ENCODE measurements at places on chromosomes 6 and 20.
A peak's percentile ranks its signal among the peaks of the same experiment; 100 is the strongest.

DNA sequence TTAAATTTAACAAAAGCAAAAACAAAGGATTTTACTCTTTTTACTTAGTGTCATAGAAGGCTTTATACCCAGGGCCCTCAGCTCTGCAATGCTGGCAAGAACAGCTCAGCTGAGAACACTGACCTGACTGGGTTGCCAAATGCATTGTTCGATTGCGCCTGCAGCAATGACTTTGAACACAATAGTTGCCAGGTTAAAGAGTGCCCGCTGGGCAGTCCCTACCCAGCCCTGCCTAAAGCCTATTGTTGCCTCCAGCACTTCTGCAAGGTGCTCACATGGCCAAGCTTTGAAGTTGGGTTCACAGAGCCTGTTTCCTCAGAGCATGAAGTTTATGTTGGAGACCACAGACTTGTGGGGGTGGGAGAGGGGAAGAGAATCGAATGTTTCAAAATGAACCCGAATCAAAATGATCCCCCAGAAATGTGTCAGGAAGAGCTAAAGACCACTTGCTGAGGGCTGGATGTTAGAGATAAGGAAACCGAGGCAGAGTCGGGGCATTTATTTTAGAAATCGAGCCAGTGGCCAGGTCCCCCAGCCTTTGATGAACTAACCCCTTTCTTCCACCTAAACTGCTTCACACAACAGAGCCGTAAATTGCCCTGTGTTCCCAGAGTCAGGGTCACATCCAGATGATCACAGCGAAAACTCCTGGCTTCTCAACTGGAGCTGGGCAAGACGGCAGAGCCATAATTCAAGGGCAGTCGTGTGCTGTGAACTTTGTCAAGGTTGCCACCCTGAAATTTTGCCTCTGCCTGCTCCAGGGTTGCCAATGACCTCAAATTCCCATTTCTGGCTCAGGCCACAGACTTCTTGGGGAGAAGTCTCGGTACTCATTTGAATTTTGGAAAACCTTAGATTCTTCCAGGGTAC lies 55.0 kb downstream of the FOXA2 start:
- DNase-seq, result no peak

DNA sequence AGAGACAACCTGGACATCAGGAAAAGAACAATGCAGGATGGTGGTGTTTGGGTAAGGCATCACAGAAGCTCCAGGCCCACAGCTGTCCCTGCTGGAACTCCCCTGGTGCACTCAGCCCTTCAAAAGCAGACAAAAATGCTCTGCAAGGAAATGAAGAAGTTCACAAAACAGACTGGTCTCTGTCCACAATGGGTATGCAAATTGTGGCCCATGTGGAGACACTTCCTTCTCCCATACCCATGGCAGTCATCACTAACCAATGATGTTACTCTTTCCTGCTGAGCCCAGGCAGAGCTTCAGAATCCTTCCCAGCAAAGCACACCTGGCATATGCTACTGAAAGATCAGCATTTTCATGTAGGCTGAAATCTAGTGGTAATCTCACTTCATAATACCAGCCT lies 42.6 kb upstream of the PXDC1 start:
- DNase-seq, result no peak

DNA sequence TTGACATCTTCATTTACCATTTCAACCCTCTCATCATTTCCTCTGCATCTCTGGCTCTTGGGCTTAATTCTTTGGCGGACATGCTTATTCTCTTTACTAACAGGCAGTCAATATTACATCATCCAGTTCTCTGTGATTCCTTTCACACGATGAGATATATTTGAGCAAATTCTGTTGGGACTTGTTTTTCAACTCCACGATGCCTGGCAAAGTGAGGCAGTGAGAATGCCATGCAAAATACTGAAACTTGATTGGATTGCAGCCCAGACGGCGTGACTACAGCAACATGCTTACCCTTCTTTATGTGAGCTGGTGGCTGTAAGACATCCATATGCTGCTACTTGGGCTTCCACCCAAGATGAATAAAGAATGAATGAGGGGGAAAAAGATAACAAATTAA lies 101.7 kb upstream of the SPACA1 start:
- no peak for DNase-seq

DNA sequence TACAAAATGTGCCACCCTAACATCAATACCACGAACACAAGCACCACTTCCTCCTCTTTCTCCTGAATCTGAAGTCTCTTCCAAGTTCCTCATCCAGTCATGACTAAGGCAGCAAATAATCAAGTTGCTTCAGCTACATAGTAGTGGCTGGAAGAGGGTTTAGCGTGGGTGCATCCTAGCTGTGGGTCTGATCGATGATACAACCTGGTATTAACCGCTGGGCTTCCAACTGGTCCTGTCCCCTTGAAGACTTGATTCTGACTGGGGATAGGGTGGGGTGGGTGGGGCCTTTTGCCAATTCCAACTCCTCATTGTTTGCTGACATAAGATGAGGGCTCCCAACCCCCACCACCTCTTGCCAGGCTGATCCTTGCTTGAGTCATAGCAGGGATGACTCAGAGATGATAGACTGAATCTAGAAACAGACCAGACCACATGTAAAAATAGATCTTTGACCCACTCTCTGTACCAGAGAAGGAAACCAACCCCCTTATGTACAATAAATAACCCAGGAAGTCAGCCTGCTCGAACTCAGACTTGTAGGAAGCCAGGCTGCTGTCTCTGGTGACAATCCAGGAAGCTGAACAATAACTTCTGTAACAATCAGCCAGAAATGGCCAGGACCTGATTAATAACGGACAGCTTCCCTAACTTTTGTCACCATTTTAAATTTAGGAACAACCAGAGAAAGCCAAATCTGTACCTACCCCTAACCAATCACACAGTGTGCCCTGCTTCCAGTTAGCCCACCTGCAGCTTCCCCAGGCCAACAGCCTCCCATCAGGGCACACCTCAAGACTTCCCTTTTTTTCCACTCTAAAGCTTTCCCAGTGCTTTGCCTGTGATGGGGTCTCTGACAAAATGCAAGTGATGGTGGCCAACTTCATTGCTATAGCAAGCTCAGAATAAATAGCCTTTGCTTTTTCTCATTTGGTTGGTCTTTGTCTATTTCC lies 68.9 kb upstream of the FAM184A start:
- peak; percentile 7 for DNase-seq

- DNase-seq, result no peak
Observed at GRCh38 chr20:33656010-33656782, 5.9 kb upstream of the C20orf144 start.

DNA sequence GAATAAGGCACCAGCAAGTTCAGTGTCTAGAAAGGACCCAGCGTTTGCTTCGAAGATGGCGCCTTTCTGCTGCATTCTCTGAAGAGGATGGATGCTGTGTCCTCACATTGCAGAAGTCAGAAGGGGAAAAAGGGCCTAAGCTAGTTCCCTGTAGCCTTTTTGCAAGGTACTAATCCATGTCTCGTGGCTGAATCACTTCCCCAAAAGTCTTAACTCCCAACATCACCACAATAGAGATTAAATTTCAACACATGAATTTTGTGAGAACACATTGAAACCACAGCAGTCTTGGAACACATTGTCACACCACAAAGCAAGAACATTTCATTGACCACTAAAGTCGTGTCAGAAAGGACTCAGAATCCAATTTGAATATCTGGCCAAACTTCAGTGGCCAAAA lies 42.1 kb downstream of the KLHL31 start:
- DNase-seq, result no peak

GRCh38 chr6:2469428-2469827 lies 224.0 kb upstream of the GMDS start:
- no peak for DNase-seq

- DNase-seq, result no peak
Observed at GRCh38 chr6:34973547-34974248, 84.6 kb downstream of the ANKS1A start.

DNA sequence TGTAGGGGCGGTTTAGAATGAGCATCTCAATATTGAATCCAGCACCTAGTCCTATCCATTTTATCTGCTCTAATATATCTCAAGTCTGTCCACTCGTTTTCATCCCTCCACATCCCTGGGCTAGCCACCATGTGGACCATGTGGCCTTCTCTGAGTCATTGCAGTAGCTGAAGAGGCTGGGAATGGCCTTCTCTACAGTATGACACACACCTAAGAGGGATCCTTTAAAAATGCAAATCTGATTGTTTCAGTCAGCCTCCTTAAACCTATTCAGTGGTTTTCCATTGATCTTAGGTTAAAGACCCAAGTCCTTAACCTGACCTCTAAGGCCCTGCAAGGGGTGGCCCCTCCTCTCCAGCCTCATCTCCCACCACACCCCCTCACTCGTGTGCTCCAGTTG lies 9.4 kb downstream of the RING1 start:
- DNase-seq, result no peak

- DNase-seq, result no peak
Observed at GRCh38 chr6:144296973-144297372, 11.8 kb downstream of the UTRN start.

- no peak for DNase-seq
Observed at GRCh38 chr6:52697903-52698302, 27.0 kb downstream of the TMEM14A start.

DNA sequence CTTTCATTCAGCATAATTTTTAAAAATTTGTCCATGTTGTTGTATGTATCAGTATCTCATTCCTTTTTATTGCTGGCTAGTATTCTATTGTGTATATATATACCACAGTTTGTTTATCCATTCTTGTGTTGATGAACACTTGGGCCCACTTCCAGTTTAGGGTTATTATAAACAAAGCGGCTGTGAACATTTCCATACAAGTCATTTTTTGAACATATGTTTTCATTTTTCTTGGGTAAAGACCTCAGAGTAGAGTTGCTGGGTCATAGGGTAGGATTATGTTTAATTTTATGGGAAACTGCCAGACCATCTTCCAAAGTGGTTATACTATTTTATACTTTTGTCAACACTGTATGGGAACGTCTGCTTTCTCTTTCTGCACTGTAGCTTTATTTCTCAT lies 55.3 kb downstream of the RBM24 start:
- DNase-seq, result no peak

GRCh38 chr6:43708860-43709653 lies 21.5 kb upstream of the MRPS18A start:
- no peak for DNase-seq

- no peak for DNase-seq
Observed at GRCh38 chr6:85390105-85390728, 59.7 kb upstream of the NT5E start.

GRCh38 chr6:25278261-25278913 lies 787 bp upstream of the CARMIL1 start:
- DNase-seq, result no peak

GRCh38 chr6:127515234-127515793 lies 3.8 kb downstream of the MTCL3 start:
- DNase-seq, result no peak
